NT2/D1 (cell line): ENCODE measurements at places on chromosomes 2 and 18.

GRCh38 chr2:136334967-136335366 is 217.0 kb upstream of the CXCR4 start:
- no peak for DNase-seq

GRCh38 chr18:44638034-44638540 is 42.6 kb upstream of the SETBP1 start:
- DNase-seq, result no peak

GRCh38 chr2:587087-587960 is 89.9 kb downstream of the TMEM18 start:
- DNase-seq, result no peak

GRCh38 chr2:27306573-27307286 is 1.5 kb downstream of the UCN start:
- no peak for DNase-seq

DNA sequence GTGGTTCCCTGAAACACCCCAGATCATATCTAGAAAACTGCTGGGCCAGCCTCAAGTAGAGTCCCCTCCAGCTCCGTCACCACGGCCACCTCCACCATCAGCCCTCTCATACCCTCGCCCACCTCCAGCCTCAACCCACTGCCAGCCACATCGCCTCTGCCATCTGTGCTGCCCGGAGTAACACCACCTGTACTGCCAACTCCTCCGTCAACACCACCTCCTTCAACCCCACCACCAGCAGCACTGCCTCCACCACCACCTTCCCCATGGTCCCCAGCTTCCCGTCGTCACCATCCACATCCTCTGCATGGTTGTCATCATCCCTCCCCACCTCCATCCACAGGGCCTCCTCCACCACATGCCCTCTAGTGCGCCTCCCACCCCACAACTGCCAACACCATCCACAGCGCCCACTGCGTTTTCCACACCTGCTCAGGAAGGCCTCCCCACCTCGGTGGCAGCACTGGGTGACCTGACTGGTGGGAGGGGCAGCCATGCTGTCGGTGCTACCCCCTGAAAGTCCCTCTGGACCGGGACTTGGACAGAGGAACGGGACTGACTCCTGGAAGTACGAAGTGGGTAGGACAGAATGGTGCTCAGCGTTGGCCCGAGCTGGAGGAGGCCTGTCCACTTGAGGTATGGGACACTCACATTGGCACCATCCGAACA is 1.6 kb downstream of the SNED1 start:
- no peak for DNase-seq

GRCh38 chr2:68216454-68217310 is 35.6 kb downstream of the PPP3R1 start:
- DNase-seq, result no peak

DNA sequence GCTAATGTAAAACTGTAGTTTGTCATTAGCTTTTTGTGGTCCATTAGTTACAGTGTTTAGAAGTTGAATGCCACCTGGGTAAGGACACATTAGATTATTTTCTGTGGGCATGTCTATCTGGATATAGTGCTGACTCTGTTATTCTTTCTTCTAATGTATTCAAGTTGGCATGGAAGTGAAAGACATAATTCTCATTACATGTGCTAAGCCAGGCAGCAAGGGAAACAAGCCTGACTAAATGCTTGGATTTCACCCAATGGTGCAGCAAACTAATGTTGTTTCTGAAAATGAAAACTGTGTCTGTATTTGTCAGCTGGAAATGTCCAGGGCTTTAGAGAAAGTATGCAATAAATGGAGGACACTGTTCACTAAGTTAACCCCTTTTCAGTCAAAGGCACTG is 100.7 kb downstream of the NUP35 start:
- no peak for DNase-seq

- no peak for DNase-seq
Measured at GRCh38 chr2:148817210-148817708, 57.8 kb upstream of the KIF5C start.

DNA sequence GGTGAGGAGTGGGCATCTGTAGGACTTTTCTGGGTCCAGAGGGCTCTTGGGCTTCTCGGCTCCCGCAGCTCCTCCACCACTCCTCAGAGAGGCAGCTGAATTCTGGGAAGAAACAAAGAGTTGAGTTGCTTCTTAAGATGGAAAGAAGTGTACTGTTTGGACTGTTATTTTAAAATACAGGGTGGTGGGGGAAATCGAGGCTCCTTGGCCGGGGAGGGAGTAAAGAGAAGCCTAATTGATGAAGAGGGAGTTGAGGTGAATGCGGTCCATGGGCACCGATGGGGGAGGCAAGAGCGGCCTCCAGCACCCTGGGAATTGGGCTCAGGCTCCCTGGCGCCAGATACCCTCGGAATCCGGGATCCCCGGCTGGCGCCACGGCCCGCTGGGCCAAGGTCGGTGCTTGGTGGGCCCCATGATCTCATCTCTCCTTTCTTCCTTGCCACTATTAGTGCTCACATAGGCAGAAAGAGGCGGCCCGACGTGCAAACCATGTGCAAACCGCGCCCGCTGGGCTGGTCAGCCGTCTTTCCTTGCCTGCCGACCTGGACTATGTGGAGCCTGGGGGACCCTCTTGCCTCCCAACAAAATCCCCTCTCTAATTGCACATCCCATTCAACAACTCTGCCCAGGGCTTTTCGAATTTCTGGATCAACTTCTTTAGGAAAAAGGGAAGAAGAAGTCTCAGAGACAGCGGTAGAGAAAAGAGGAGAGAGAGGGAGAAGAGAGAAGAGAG is 604 bp upstream of the SIX3 start:
- no peak for DNase-seq

GRCh38 chr2:196361606-196362326 is 190.4 kb upstream of the STK17B start:
- DNase-seq, result no peak

GRCh38 chr2:108413711-108414095 is 35.3 kb upstream of the GCC2 start:
- DNase-seq, result no peak

DNA sequence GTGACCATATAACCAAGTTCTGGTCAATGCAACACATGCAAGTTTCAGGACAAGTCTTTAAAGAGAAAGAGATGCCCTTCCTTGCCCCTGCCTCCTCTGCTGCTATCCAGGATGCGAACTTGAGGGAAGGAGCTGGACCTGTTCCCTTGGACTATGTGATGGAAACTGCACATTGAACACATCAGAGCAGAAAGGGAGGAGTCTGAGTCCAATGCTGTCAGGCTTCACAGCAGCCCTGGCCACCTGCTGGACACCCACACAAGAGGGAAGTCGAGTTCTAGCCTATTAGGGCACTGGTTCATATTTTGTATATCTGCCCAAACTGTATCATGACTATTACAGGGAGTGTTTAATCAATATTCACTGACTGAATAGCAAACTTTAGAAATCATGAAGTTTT is 38.3 kb upstream of the TEX51 start:
- DNase-seq, result no peak

DNA sequence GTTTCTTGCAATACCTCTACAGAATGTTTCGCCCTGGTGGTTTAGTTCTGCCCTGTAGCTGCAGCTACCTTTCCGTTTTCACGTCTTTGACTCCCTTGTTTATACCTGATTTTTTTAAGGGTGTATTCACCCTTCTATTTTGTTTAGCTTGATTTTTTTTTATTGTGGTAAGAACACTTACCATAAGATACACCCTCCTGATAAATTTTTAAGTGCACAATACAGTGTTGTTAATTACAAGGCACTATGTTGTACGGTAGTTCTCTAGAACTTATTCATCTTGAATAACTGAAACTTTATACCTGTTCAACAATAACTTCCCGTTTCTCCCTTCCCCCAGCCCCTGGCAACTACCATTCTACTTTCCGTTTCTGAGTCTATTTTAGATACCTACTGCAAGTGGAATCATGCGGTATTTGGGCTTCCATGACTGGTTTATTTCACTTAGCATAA is 48.9 kb upstream of the NABP1 start:
- no peak for DNase-seq

- DNase-seq, result no peak
Measured at GRCh38 chr18:12366379-12366778, 10.6 kb downstream of the AFG3L2 start.

DNA sequence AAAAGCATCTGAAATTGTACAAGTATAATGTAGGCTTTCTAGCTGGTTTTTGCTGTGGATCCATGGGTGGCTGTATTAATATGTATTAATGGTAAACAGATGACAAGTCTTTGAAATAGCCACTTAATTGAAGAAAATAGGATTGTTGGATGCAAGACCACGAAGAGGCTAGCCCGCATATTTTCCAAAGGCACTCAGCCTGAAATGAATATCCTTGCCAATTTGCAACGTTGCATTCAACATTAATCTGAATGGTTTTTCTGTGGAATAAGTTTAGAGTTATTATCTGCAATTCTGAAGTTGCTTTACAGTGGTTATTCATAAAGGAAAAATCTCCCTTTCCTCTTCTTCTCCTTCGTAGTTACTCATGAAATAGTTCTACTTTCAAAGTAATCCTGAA is 86.2 kb upstream of the SPATS2L start:
- no peak for DNase-seq

DNA sequence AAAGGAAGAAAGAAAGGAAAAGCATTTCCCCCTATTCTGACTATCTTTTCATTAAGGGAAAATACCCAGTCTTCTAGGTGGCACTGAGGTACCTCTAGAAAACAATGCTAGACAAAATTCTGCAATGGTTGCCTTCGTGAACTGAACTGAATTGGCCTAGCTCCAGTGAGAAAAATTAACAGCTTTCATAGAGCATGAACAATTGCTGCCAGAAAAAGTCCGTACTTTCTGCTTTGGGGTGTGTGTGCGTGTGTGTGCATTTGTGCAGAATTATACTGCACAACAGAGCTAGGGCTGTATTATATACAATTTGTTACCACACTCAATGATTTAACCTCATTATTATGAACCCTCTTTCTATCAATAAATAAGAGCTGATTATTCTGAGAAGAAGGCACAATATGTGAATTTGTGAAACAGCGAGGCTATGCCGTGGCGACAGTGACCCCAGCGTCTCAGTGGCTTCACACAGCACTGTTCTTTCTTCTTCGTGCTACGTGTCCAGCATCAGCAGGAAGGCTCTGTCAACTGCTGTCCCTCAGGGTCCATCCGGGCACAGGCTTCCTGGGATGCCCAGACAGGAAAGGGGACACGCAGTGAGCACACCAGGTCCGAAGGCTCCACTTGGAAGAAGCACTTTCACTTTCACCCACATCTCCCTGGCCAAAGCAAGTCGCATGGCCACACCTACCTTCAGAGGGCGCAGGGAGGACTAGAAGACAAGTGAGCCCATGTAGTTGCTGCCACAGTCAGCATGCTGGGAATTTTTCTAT is 47.5 kb downstream of the PTGR3 start:
- DNase-seq, result no peak

DNA sequence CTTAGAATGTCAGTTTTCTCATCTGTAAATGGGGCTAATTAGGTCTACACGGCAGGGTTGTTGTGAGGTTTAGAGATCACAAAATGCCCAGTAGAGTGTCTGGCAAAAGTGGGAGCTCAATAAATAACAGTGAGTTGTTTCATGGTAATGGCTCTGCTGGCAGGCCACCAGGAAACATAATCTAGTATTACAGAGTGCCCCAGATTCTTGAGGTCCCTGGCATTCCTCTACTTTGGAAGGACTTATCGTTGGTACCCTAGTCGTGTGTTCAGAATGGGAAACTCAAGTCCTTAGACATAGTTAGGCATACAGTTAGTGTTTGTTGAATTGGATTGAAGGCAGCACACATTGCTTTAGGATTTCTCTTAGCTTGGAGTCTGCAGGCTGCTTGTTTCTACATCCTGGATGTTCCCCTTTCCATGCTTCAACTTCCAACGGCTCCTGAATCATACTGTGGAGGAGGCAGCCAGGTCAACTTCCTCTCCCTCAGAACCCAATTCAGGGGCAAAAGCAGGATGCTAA is 161.5 kb upstream of the FOSL2 start:
- no peak for DNase-seq

GRCh38 chr2:45117383-45117782 is 108.1 kb upstream of the SIX2 start:
- no peak for DNase-seq

DNA sequence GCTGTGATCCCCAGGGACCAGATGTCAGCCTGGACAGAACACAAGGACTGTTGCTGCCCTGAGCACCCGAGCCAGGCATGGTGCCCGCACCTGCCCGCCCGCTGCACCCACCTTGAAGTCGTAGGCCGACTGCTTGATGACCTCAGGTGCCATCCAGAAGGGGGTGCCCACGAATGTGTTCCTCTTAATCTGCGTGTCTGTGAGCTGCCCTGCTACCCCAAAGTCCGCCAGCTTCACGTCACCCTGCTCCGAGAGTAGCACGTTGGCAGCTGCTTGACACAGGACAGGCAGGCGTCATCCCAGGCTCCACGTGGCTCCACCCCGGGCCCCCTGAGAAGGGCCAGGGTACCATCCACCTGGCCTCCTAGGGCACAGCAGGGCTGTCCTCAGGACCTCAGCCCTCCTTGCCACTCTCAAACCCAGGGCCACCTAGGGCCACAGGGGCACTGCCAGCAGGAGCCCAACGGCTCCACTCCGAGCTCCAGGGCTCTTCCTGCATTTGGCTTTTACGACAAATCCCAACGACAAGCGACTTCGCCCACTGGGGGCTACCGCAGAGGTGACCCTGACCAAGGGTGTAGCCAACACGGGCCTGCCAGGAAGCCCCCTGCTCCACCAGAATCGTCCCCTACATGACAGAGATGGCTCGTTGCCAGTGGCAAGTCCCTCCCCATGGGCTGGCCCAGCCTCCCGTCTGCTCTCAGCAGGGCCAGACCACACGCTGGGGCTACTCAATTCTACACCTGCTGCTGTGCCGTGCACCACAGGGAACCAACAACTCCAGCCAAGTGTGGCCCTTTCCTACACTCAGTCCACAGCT is 9.0 kb downstream of the STK25 start:
- DNase-seq, result no peak

- no peak for DNase-seq
Measured at GRCh38 chr2:10558281-10559030, 110.3 kb upstream of the ODC1 start.

DNA sequence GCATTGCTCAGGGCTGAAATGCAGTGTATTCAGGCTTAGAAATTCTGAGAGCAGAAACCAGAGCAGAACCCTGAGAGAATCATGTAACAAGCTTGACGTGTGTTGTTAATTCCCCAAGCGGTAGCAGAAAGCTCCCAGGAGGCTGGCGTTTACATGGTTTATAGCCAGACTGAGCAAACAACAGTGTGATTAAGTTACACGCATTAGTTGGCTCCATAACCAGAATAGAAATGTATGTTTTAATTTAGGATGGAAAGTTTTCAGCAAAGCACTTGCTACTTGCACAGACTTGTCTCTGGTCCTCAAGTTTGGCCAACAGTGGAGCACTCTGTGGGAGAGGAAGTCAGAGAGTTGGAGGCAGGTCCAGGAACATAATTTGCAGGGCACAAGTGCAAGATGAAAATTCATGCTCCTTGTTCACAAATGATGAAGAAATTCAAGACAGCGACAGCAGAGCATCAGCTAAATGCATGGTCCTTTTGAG is 69.3 kb downstream of the MAPK4 start:
- no peak for DNase-seq

DNA sequence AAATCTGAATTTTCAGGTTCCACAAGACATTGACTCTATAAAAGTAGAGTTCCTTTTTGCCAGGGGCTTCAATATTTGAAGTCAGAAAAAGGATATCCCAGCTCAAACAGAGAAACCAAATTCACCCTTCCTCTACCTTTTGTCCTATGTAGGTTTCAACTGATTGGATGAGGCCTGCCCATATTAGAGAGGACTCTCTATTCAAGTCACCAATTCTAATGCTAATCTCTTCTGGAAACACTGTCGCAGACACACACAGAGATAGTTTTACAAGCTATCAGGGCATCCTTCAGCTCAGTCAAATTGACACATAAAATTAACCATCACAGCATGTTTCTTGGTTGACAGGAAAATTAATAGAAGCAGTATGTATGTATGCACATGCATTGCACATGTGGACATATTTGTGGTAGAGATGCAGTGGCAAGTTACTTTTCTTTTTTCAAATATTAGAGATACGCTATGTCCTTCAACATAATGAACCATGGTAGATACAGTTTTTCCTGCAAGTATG is 207.1 kb downstream of the RAD51AP2 start:
- DNase-seq, result no peak
